ENCODE measurements at places on chromosomes 13 and 19.

DNA sequence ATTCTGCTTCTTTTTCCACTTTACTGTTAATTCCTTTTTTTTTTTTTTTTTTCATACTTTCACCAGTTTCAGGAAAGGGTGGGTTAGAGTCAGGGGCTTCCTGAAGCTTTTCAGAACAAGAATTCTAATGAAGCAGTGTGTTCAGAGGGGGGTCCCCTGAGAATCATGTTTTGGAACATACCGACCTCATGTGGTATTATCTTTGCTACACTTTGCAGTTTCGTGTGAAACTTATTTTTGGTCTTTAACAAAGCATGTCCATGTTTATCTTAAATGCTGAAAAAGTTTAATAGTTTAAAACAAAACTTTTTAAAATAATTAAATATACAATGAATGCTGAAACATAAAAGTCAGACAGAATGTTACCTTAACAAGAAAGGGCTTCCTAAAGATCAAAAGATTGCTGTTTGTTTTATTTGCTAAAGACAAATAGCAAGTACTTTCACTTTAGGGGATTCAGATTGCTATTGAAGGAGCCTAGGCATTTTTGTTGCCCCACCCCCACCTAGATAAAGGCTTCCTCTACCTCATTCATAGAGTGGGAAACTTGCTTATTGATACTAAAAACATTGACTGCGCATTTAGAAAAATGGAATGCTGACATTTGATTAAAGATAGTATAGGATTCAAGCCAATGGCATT, 21.1 kb upstream of the POMP start:
- no peak for DNase-seq

DNA sequence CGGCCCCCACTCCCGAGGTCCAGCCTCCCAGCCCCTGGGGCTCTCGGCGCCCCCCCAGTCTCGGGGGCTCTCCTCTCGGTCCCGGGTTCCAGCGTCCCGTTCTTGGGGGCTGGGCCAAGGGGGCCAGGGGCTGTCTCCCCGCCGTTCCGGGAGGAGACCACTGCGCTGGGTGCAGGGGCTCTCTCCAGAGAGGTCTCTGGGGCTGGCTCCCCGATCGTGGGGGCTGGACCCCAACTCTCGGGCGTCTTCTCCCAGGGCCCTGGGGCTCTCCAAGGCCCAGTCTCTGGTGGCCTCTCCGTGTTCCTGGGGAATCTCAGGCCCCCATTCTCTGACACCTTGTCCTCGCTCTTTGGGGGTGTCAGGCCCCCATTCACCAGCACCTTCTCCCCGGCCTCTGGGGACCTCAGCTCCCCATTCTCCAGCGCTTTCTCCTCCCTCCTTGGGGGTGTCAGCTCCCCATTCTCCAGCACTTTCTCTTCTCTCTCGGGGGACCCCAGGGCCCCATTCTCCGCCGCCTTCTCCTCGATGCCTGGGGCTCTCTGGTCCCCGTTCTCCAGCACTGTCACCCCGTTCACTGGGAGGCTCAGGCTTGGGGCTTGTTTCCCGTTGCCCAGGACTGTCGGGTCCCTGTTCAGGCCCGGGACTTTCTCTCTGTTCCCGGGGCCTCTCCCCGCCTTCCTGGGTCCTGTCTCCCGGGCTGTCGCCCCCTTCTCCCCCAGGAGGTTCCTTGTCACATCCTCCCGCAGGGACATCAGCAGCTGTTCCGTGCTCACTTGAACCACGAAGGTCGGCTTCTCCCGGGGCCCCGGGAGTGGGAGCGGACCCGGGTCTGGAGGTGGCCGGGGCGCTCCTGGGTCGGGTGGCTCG, 13.7 kb downstream of the LMTK3 start:
- no peak for DNase-seq

DNA sequence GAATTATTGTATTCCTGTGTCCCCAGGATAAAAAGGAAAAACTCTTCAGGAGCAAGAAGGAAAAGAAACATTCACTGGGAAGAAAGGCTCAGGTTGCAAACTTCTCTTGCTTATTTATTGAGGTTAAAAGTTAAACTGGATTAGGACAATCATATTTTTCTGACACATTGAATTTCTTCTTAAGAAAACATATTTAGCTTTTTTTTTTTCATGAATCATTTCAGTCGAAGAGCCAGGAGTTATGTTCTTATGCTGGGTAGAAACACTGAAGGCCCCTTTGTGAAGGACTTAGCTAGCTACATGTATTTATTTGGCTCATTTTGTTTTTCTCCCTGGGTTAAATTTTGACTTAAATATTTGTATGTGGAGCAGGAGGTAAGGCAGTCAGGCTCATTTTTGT, 434.0 kb downstream of the KLF5 start:
- DNase-seq: no peak

DNA sequence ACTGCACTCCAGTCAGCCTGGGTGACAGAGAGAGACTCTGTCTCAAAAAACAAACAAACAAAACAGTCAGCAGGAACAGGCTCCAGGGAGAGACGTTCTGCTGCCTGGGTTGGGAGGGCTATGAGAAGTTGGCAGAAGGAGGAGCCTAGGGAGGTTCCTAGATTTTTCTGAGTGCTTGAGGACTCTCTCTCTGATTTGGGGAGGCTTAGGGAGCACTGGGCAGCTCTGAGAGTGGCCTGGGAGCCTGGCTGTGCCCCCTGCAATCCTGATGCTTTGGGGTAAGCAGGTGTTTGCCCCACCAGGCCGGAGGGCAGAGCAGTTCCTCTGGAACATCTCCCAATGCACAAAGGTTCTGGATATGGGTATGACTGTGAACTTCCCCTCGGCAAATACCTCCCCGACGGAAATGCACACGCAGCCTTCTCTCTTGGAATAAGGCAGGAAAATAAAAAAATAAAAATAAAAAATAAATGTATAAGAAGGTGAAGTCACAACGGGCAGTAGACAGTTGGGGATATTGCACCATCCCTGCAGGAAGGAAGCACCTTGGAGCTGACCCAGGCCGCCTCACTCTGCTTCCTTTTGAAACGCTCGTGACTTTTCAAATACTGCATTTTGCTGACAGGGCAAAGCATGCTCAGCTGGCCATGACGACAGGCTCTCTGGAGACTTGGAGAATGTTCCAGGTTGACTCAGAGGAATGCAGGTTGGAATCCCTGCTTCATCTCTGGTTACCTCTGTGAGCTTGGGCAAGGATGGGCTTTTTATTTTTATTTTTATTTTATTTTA, 26.5 kb upstream of the HOMER3 start:
- no peak for DNase-seq

- no peak for DNase-seq
Measured at GRCh38 chr13:80363890-80364503, 23.1 kb upstream of the SPRY2 start.

GRCh38 chr19:56314018-56314380, 640 bp downstream of the ZSCAN5A start:
- peak; percentile 2 for DNase-seq

DNA sequence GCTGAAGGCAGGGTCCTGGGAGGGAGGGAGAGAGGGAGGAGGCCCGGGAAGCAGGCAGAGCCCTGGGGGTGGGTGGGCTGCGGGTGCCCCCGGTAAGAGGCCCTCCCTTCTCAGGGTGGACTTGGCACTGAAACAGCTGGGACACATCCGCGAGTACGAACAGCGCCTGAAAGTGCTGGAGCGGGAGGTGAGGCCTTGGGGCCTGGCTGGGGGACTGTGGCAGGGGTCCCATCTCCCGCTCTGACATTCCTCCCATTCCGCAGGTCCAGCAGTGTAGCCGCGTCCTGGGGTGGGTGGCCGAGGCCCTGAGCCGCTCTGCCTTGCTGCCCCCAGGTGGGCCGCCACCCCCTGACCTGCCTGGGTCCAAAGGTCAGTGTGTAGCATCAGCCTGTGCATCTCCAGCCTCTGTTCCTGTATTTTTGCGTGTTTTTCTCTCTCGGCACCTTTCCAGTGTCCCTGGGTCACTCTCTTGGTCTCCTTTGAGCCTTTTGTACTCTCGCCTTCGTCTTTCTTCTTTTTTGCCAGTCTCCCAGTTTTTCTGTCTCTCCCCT, 53.4 kb downstream of the TRPM4 start:
- DNase-seq: no peak

DNA sequence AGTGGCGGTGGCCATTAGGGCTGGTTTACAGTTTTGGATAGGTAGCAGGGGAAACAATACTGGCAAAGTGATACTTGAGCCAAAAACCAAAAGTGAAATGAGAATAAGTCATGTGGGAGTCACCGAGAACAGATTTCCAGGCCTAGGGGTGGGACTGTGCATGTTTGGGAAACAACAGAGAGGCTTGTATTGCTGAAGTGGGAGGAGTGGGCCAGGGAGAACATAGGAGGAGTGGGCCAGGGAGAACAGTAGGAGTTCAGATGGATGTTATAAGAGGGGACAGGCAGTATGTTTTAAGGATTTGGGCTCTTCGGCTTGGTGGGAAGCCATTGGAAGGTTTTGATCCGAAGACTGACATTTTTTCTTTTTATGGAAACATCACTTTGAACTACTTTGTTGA, 35.5 kb downstream of the AKAP11 start:
- DNase-seq: no peak

- DNase-seq: no peak
Measured at GRCh38 chr19:15108845-15109767, 1.9 kb downstream of the SYDE1 start.

- DNase-seq: no peak
Measured at GRCh38 chr19:49564616-49565045, 15.7 kb downstream of the NOSIP start.

DNA sequence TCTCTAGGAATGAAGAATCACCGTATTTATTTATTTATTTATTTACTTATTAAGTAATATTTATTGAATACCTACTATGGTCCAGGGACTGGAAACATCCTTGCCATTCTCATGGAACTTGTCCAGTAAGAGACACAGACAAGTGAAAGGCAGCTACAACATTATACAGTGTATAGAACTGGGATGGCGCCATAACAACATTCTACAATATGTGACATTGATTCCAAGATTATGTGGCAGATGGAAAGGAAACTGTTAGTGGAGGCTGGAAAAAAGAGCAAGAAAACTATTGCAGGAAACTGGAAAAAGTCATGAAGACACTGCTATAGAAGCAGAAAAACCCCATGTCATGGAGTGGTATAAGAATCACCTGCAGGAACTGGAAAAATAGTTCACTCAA, 9.4 kb upstream of the TBC1D4 start:
- DNase-seq: no peak

GRCh38 chr19:38617764-38618589, at the start of gene MAP4K1:
Gene MAP4K1, minus strand, starts transcription at chr19:38617953. Its CDS starts 58 bp downstream, at chr19:38617895.
- DNase-seq: no peak

GRCh38 chr19:52658595-52658994, 20.4 kb upstream of the ZNF83 start:
- no peak for DNase-seq

DNA sequence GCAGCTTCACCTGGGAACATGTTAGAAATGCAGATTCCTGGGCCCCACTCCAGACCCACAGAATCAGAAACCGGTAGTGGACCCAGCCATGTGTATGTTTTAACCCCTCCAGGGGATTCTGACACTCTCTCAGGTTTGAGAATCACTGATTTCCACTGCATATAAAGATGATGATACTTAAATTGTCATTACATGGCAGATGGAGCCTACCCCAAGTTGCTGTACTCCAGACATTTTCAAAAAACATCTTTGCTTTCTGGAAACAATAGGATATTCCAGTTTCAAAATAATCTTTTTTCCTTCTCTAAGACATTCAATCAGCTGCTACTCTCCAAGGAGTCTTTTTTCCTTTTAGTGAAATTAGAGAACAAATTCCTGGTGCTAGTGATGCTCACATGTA, 48.6 kb upstream of the RGCC start:
- DNase-seq: no peak

- no peak for DNase-seq
Measured at GRCh38 chr13:26026211-26026610, 25.6 kb downstream of the SHISA2 start.

GRCh38 chr19:19110410-19111135, 27.7 kb downstream of the TMEM161A start:
- no peak for DNase-seq

- no peak for DNase-seq
Measured at GRCh38 chr19:772730-773436, 22.0 kb downstream of the MISP start.

- DNase-seq: no peak
Measured at GRCh38 chr19:30567536-30568232, 195.5 kb downstream of the ZNF536 start.

- no peak for DNase-seq
Measured at GRCh38 chr13:98447881-98448641, 128.8 kb downstream of the STK24 start.

- DNase-seq: no peak
Measured at GRCh38 chr13:39981056-39981455, 325.6 kb downstream of the COG6 start.

GRCh38 chr19:55082020-55082851, 6.6 kb downstream of the EPS8L1 start:
- no peak for DNase-seq

DNA sequence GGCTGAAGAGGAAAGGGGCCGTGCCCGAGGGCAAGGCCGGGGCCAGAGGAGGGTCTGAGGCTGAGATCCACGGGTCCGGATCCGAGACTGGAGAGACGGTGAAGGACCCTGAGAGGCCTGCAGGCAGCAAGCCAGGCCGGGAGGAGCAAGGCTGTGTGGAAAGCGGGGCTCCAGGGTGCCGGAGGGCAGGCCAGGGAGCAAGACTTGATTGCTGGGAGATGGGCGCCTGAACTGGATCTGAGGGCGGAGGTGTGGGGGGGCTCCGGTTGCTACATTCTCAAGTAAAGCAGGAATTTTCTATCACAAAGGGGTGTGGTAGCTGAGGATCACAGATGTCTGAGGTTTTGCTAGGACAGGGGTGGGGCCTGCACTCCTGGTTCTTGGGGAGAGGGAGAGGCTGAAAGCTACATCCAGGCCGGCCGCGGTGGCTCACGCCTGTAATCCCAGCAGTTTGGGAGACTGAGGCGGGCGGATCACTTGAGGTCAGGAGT, 3.8 kb downstream of the MAMSTR start:
- no peak for DNase-seq

- no peak for DNase-seq
Measured at GRCh38 chr13:46668931-46669525, 116.1 kb downstream of the LRCH1 start.

GRCh38 chr13:76656500-76656899, 229.7 kb downstream of the KCTD12 start:
- no peak for DNase-seq

- peak; percentile 13 for DNase-seq
Measured at GRCh38 chr13:34577051-34577450, 365.0 kb upstream of the NBEA start.

GRCh38 chr13:87677496-87678371, 6.6 kb downstream of the SLITRK5 start:
- DNase-seq: no peak

GRCh38 chr13:46051968-46052318, 603 bp downstream of the ZC3H13 start:
- DNase-seq: no peak

DNA sequence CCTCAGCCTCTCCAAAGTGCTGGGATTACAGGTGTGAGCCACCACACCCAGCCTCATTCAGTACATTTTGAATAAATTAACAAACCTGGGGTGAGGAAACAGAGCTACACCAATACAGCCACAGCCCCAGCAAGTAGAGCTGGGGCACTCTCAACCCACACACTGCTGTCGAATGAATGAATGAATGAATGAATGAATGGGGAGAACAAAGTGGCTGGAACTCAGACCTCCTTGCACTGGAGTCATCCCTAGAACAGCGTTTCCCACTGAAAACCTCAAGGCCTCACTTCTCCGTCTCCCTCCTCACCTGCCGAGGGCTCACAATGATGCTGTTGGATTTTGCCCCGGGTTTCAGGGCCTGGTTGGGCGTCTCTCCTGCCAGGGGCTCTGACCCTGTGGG, 2.8 kb downstream of the ERCC1 start:
- no peak for DNase-seq
